ENCODE measurements at places on chromosomes 6 and 20.
A peak's percentile ranks its signal among the peaks of the same experiment; 100 is the strongest.

- DNase-seq, result peak; percentile 43
These were observed 113.6 kb upstream of the SLC22A16 start for GRCh38 chr6:110589865-110590513.

DNA sequence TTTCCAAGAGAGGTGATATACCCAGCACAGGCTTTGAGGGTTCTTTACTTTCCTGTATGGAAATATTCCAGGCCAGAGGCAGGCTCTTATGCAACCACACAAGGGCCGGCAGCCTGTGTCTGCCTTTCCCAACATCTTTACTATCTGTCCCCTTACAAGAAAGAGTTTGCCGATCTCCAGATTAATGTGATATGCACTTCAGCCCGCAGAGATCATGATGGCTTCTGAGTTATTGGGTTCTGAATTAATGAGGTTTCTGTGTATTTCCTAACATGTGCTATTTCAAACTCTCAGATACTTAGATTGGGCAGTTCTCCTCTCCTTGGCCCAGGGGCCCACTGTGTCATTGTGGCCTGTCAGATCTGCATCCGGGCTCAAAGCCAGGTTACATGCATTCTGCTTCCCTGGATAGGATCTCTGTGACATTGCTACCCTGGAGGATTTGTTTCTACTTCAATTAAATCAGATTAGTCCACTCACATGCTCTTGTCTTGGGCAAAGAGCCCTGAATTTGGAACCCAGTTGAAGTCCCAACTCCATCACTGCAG lies 56.6 kb downstream of the TGM2 start:
- DNase-seq, result no peak

DNA sequence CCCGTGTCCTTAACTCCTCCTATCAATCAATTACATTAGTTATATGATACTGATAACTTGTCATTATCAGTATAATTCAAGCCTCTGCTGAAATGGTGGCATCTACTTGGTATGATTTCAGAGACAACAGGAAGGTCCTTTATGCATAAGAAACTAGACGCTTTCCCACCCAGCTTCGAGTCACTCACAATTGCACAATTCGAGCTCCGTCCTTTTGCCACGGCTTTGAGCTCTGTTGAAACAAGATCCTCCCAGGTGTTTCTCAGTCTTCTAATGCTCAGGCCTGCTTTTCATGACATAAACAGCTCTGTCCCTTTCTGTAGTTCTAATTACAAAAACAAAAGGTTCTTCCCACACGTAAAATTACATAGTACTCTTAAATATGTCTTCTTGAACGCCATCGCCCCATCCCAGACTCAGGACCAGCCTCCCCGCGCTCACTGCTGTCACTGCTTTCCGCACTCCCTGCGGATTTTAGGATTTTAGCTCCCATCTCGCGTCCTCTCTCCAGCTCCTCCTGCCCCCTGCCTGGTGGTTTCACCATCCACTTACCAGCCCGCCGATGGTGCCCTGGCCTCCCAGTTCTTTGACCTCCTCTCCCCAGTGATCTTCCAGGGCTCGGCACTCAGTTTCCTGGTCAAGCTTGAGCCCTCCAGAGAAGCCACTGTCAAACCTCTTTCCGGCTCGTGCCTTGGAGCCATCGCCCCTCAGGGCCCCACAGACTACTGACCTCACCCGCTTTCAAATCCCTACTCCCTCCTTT lies 23.2 kb upstream of the PNPLA1 start:
- peak; percentile 79 for DNase-seq

DNA sequence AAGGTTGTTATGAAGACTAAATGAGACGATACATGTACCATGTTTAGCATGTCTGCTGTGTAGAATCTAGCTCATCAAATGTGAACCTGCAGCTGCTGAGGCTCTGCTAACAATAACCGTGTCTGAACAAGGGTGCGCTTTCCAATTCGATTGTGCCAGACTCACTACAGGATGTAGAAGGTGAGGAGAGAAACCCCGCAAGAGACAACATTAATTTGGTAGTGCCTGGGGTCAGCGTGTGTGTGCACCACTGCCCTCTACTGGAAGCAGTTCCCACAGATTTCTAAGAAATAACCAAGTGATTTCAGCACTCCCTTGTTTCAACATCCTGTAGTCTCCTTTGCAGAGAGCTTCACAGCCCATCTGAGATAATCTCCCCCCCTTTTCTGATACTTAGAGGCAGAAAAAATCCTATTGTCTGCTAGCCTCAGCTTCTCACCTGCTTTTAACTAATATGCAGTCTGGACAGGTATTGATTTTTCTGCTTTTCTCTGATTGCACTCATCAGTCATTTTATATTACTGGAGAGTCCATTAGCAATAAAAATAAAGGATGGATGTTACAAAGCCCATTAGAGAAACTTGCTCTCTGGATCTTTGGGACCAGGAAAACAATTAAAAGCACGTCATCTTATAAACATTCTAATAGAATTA lies 96.7 kb upstream of the BACH2 start:
- DNase-seq, result peak; percentile 52

- peak; percentile 31 for DNase-seq
These were observed 40.8 kb downstream of the ZFAND3 start for GRCh38 chr6:37860226-37860839.

Data from CD14-positive monocyte (primary cell).